ENCODE measurements at places on chromosomes 4 and X.
A peak's percentile ranks its signal among the peaks of the same experiment; 100 is the strongest.

DNA sequence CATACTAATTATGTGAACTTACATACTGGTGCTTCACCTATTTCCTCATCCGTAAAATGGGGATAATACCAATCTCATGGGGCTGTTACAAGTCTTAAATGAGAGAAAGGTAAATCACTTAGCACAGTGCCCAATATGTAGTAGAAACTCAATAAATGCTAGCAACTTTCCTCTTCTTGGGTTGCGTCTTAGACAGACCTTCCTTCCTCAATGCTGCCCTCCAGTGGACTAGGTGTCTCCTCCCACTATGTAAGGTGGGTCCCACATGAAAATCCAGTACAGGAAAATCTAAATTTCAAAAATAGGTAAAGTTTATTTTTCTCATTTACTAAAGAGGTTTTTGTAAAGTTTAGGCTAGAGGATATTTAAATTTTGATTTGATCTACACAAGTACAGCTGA lies 20.6 kb downstream of the ZDHHC9 start:
- ATAC-seq, result peak; percentile 85

DNA sequence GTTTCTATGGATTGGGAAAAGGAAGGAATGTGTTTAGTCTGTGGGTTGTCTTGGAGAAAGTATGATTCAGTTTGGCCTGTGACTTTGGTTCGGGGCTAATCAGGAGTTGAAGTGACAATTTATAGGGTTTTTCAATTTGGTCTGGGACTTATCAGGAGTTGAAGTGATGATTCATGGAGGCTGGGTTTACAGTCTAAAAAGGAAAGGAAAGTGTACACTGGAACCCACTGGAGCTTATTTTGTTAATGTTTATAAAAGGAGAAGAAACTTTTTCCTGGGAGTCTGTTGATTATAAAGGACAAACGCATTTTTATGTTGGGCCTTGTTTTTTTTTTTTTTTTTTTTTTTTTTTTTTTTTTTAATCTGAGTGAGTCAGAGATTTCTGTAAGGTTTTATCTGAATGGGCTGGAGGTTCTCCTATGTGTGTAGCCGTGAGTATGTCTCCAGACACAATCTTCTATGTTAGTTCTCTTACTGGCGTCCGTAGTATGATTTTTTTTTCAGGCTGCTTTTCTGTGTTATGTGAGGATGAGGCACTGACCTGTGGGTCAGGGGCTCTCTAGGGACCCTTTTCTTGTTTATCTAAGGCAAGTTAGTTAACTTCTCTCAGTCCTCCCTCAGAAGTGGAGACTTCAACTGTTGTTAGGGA lies 33.0 kb upstream of the RAB9B start:
- ATAC-seq, result no peak

GRCh38 chr4:143531380-143531779 lies 17.9 kb downstream of the SMARCA5 start:
- peak; percentile 80 for ATAC-seq

DNA sequence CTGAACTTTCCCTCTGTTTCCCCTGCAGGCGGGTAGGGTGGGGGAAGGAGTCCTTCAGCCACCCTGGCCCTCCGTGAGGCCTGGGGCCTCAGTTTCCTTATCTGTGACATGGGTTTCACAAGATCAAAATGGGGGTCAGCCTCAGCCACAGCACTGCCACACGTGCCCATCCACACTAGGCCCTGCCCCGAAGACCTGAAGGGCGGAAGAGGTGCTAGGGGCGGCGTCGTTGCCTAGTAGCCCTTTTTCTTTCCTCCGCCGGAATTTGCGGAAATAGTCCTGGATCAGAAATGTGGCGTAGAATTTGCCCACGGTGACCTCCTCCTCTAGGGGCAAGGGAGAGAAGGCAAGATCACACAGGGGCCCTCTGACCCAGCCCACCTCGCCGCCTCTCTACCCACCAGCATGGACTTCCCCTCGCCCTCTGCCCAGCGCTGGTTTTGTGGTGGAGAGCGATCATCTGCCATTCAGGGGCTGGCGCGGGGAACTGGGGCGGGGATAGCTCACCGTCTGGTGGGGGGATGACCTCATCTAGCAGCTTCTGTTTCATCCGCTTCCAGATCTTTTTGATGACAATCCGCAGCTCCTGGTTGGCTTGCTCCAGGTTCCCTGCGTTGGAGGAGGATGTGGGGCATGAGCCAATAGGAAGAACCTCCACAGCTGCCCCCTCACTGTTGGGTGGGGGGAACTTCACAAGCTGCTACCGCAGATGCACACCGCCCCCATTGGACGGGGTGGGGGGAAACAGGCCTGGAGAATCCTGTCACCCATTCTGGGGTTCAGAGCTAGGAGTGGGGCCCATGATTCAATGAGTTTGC lies 9.7 kb upstream of the SYP start:
- no peak for ATAC-seq

DNA sequence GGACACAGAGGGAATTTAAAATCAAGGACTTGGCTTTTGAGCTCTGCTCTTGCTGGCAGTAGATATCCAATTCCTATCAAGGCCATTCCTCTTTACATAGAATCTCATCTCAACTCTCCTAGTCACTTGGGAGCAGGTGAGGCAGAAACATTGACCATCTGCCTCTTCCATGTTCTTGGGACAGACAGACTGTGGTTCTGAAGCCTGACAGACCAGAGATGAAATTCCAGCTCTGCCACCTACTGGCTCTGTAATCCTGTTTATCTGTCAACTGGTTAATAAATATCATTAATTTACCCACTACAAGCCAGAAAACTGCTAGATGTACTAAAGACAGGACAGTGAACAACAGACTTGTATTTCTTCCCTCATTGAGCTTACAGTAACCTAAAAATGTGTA lies 300.8 kb downstream of the ADGRL3 start:
- ATAC-seq, result no peak

- no peak for ATAC-seq
Observed at GRCh38 chr4:28835501-28835900, 1884.7 kb upstream of the PCDH7 start.

DNA sequence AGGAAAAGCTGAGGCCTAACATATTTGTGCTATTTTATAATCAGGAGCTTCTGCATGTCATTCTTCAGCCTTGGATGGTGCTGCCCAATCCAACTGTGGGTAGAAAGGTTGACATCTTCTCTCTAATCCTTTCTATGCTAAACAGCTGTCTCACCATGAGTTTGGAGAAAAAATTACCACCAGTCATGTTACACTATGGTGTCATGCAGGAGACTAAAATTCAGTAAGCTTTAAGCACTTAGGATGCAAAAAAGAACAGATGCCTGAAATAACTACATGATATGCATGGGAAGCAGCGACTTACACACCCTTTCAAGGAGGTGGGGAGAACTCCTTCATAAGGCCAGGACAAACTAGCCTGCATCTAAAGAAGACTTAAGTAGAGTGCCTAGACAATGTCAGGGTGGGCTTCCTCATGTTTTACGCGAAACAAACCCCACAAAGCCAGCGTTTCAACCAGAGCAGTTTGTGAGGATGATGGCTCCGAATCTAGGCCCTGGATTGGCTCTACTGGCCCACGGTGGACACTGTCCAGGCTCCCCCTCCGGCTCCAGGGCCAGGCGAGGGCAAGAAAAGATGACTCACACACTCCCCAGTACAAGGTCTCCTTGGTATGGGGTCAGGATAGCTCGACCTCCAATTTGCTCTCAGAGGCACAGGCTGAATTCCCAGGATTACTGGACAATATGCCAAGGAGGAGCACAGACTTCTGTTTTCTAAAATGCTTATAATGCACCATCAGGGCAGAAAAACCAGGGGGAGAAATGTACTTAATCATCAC lies 45.1 kb downstream of the STX18 start:
- ATAC-seq, result peak; percentile 57

DNA sequence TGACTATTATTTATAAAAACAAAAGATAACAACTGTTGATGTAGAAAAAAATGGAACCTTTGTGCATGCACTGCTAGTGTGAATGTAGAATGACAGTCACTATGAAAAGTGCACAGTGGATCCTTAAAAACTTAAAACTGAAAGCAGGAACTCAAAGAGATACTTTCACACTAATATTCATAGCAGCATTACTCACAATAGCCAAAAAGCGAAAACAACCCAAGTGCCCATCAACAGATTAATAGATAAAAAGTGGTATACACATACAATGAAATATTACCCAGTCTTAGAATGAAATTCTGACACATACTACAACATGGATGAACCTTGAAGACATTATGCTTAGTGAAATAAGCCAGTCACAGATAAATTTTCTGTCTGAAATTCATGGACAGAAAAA lies 23.8 kb downstream of the CENPC start:
- ATAC-seq, result no peak

- peak; percentile 94 for ATAC-seq
Observed at GRCh38 chr4:124409044-124409443, 303.5 kb downstream of the ANKRD50 start.

- ATAC-seq, result no peak
Observed at GRCh38 chrX:39564751-39565150, 533.0 kb downstream of the BCOR start.

- ATAC-seq, result no peak
Observed at GRCh38 chrX:87736576-87736975, 219.0 kb downstream of the KLHL4 start.

GRCh38 chr4:168853770-168854169 lies 156.3 kb downstream of the CBR4 start:
- ATAC-seq, result no peak

DNA sequence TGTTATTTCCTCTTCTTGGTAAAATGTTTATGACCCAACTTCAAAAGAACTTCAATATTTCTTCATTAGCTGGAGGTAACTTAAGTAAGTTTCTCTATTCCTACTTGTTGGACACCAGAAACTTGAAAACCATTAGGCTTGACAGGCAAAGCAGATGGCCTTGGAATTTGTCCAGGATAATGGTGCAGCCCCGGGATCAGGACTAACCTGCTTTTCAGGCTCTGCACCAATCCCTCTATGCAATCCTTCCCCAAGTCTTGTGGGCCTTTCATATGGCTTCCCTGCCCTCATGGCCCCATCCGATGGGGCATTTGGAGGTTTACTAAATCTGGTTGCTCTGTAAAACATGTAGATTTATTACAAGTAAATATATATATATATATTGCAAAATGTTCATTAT lies 68.5 kb downstream of the SPINK2 start:
- ATAC-seq, result no peak

- ATAC-seq, result no peak
Observed at GRCh38 chrX:51737091-51737490, 6.2 kb upstream of the GSPT2 start.

DNA sequence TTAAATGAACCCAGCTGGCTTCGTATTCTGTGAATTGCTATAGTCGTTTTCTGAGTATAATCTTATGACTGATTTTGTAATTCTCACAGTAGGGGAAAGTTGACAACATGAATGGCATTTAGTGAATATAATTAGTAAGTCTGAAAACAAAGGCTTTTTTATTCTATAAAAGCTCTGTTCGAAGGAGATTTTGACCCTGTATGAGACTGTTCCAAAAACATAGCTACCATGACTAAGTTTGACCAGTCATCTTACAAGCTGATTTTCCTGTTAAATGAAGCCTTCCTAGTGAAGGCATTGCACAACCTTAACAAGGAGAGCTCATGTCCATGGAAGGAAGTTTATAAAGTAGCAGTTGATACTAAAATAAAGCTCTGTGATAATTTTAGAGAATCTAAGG lies 242.3 kb downstream of the RPA4 start:
- ATAC-seq, result no peak

DNA sequence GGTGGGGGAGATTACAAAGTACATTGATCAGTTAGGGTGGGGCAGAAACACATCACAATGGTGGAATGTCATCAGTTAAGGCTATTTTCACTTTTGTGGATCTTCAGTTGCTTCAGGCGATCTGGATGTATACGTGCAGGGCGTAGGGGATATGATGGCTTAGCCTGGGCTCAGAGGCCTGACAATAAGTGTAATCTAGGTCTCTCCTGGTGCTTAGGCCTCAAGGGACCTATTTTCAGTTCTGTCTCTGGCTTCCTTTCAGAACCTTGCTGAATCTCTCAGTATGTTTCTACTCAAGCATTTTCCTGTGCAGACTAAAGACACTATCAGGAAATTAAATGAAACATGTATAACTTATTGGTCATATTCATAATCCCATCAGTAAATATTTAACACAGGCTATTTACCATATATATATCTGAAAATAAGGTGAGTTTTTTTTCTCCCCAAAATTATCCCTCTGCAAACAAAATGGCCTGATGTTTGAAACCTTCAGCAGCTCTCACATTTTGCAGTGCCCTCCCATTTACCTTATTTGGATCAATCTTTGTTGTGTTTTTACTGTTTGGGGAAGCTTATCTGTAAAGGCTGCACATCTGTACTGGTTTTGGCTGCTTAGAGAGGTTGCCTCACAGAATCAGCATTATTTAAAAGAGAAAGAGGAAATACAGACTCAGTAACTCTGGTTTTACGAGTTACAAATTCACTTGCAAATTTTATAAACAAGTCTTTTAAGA lies 2.3 kb upstream of the ZCCHC4 start:
- ATAC-seq, result no peak

- ATAC-seq, result peak; percentile 46
Observed at GRCh38 chr4:49036528-49036927, 50.5 kb downstream of the CWH43 start.

Data from SK-N-SH treated with all-trans-retinoic acid at 6 μM for 48 hours (cell line).